HFFc6 (cell line): ENCODE measurements at places on chromosomes 11 and 22. TPM values are rescaled to one million over a fixed set of nuclear protein-coding genes. Genes with fewer than 3 reads are reported as not detected.
A peak's percentile ranks its signal among the peaks of the same experiment; 100 is the strongest.

GRCh38 chr22:48500471-48501230 lies 1327.0 kb downstream of the BRD1 start:
- H3K36me3 ChIP-seq, result no peaks in the 10 kb centered on the region
- H3K4me3 ChIP-seq, result no peak overlapping the region
- no peak for DNase-seq
- peaks cover 12% of the 10 kb centered on the region for H3K27me3 ChIP-seq
- no peaks in the 10 kb centered on the region for H3K4me1 ChIP-seq
- H3K27ac ChIP-seq, result no peak overlapping the region

GRCh38 chr11:68206211-68206610 lies 6.9 kb downstream of the KMT5B start:
- peaks cover 39% of the 10 kb centered on the region for H3K4me1 ChIP-seq
- H3K36me3 ChIP-seq, result no peaks in the 10 kb centered on the region
- no peaks in the 10 kb centered on the region for H3K27me3 ChIP-seq
- no peak overlapping the region for H3K4me3 ChIP-seq
- no peak overlapping the region for H3K27ac ChIP-seq

DNA sequence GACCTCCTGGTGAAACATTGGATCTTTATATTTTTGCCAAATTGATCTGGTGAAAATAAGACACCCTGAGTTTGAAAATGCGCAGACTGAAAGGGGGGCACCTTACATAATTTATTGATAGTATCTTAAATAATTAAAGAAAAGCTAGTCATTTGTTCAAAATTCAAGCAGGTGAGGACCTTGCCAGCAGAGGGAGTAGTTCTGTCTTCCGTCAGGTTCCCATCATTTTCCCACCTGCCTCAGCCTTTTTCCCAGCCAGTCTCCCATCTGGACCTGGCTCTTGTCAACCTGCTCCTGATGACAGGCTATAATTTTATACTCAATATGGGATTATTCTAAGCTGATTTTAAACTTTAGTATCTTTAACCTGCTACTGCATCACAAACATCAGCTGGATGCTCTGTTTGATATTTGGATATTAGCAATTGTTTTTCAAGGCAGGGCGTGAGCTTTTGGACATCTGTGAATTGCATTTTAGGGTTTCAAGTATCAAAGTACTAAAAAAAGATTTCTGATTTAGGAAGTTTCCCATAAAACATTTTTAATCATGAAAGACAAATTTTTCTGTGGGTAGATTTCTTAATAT lies 132.0 kb downstream of the ELP4 start:
- H3K27me3 ChIP-seq, result no peaks in the 10 kb centered on the region
- no peak overlapping the region for H3K27ac ChIP-seq
- DNase-seq, result peak; percentile 11
- H3K4me1 ChIP-seq, result peaks cover 27% of the 10 kb centered on the region
- H3K4me3 ChIP-seq, result no peak overlapping the region

- DNase-seq, result no peak
- H3K4me3 ChIP-seq, result no peak overlapping the region
- H3K4me1 ChIP-seq, result no peaks in the 10 kb centered on the region
- H3K36me3 ChIP-seq, result no peaks in the 10 kb centered on the region
- no peak overlapping the region for H3K27ac ChIP-seq
Measured at GRCh38 chr11:91591021-91591420, 633.6 kb upstream of the FAT3 start.

DNA sequence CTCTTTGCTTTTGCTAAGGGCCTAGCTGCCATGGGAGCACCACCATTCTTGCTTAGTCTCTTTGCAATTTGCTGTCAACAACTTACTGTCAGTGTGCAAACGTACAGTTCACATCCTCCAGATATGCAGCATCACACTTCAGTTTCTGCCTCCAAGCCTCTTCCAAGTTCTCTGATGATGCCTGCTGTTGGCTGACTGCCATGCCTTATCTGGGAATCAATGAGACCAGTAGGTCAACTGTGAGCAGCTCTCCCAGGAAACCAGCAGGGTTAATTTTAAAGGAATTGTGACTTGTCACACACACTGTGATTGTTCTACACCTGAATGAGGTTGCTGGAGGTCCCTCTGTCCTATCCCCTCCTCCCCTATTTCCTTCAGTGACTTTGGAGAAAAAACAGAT lies 56.0 kb downstream of the COPB1 start:
- H3K4me1 ChIP-seq, result peaks cover 69% of the 10 kb centered on the region
- DNase-seq, result peak; percentile 79
- H3K4me3 ChIP-seq, result no peak overlapping the region
- peak overlapping the region; percentile 58 for H3K27ac ChIP-seq
- H3K27me3 ChIP-seq, result peaks cover 4% of the 10 kb centered on the region

- H3K4me3 ChIP-seq, result no peak overlapping the region
- H3K27me3 ChIP-seq, result no peaks in the 10 kb centered on the region
- 0 out of 2 replicates have a peak, but pooled peaks cover 2% of the 10 kb centered on the region for H3K36me3 ChIP-seq
- peak; percentile 23 for DNase-seq
Measured at GRCh38 chr11:103920449-103920848, 116.0 kb upstream of the DDI1 start.

GRCh38 chr22:46764779-46765485 lies 2.5 kb downstream of the TBC1D22A start:
- H3K27ac ChIP-seq, result no peak overlapping the region
- no peak for DNase-seq
- H3K27me3 ChIP-seq, result no peaks in the 10 kb centered on the region; the same call in 1 of the 2 replicates
- H3K4me3 ChIP-seq, result no peak overlapping the region
- peaks cover 50% of the 10 kb centered on the region for H3K4me1 ChIP-seq

GRCh38 chr11:134449713-134450112 lies 37.7 kb upstream of the B3GAT1 start:
- no peaks in the 10 kb centered on the region; the same call in 1 of the 2 replicates for H3K27me3 ChIP-seq
- no peak overlapping the region for H3K27ac ChIP-seq
- H3K4me3 ChIP-seq, result no peak overlapping the region

DNA sequence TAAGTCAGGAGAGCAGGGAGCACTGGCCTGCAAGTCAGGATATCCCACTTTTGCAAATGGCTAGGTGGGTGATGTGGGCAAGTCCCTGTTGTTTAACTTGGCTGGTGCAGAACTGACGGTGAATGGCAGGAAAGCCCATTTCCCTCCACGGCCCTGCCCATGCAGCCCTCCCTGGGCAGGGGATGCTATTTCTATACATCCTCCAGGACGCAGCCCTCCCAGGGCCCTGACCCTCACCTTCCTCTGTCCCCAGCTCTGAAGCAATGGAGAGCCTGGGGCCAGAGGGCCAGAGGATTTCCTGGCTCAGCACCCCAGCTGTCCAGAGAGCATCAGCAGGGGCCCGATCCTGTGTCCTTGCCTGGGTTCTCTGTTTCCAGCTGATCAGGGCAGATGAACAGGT lies 91.3 kb downstream of the TSPAN18 start:
- DNase-seq, result no peak
- H3K27ac ChIP-seq, result no peak overlapping the region
- H3K27me3 ChIP-seq, result peaks cover 27% of the 10 kb centered on the region
- peaks cover 14% of the 10 kb centered on the region for H3K4me1 ChIP-seq
- H3K36me3 ChIP-seq, result peaks cover 9% of the 10 kb centered on the region
- no peak overlapping the region for H3K4me3 ChIP-seq

DNA sequence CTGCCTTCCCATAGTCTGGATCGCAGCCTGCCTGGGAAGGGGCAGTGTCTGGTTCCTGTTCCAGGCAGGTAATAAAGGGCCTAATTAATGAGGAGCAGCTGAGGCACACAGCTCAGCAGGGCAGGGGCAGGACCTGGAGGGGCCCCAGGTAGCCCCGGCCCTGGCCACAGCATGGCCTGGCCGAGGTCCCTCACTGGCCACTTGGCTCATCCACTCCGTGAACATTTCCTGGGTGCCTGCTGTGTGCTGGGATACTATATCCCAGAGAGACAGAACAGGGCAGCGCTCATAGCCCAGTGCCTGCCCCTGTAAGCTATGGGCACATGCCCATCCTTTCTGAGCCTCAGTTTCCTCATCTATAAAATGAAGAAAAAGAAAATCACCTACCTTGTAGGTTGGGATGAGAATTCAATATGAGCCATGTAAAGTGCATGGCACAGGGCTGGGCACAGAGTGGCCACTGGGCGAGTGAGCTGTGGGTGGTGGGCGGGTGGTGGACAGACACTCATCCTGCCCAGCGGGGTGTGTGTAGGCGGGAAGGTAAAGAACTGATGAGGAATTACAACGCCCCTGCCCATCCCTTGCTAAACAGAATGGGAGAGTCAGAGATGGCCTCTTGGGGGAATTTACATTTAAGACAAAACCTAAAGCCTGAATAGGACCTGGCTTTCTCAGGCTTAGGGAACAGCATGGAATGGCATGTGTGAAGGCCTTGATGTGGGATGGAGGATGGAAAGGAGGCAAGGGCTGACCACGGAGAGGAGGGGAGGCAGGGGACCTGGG lies 9.2 kb downstream of the MYRF start:
- peaks cover 2% of the 10 kb centered on the region for H3K4me1 ChIP-seq
- H3K4me3 ChIP-seq, result no peak overlapping the region
- H3K27ac ChIP-seq, result no peak overlapping the region
- peaks cover 18% of the 10 kb centered on the region for H3K27me3 ChIP-seq
- no peaks in the 10 kb centered on the region for H3K36me3 ChIP-seq
- DNase-seq, result no peak

DNA sequence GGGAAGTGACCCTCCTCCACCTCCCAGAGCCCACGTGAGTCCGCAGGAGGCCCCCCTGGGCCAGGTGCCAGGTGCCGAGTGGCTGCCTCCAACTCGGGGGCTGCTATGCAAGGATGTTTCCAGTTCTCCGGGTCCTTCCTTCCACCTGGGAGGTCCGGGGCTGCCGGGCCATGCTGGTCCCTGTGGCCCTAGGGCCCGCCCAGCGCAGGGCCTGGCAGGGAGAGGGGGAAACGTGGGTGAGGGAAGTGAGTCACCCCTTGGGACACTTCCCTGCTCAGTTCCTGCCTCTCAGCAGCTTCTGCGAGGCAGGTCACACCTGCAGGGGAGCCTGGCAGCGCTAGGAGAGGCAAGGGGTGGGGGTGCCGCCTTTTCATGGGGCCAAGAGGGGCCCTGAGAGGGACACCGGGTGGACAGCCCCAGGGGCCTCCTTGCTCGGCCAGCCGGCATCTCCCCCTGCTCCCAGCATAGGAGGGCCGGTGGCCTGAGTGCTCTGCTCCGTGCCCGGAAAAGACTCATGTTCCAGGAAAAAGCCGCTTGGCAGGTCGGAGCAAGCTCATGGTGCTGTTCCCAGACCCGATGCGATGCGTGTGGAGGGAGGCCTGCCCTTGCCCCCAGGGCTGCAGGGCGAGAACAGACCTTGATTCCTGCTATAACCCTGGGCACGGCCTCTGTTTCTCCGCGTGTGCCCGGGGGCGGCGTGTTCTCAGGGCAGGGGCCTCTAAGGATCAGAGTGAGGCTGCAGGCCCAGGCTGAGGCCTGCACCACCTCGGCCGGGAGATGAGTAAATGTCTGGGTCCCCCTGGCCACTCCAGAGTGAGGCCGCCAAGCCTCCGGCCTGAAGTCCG lies 30.3 kb upstream of the WNT7B start:
- H3K36me3 ChIP-seq, result peaks cover 4% of the 10 kb centered on the region
- peak overlapping the region; percentile 41 for H3K4me3 ChIP-seq
- H3K27ac ChIP-seq, result peak overlapping the region; percentile 91

- peaks cover 33% of the 10 kb centered on the region for H3K36me3 ChIP-seq
- H3K27ac ChIP-seq, result peak overlapping the region; percentile 79
- H3K4me3 ChIP-seq, result peak overlapping the region; percentile 40
Measured at GRCh38 chr11:3995949-3996554, 98.5 kb upstream of the RRM1 start.

DNA sequence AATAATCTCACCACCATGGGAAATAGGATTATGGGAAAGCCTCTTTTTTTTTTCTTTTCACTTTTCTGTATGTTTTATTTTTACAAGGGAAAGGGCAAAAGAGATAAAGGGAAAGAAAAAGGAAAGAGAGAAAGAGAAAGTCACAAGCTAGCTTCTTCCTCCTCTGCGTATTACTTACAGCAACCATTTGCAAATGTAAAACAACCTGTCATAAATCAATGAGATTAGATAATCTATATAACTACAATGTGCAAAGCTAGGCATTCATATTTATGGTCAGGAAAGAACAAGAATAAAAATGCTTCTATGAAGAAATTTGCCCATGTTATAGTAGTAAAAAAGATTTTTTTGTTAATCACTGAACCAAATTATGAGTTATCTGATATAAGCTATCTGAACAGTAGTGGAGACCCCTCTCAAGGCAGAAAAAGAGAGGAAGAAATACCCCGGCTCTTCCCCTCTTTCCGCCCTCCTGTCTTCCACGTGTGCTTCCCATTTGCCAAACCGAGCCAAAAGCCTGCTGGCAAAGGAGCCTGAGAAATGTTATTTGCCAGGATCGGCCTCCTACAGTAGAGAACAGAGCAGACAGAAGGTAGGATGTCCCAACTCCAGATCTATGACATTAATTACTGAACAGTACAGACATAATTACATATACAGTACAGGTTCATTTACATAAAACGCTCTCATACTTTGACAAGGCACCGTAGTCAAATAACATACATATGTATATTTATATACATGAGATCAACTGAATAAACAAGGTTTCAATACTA lies 50.2 kb downstream of the ARHGAP32 start:
- H3K27me3 ChIP-seq, result no peaks in the 10 kb centered on the region
- H3K27ac ChIP-seq, result peak overlapping the region; percentile 46
- H3K4me1 ChIP-seq, result peaks cover 47% of the 10 kb centered on the region
- H3K4me3 ChIP-seq, result peak overlapping the region; percentile 39; the same call in 1 of the 2 replicates

GRCh38 chr11:29538339-29539036 lies 478.3 kb downstream of the KCNA4 start:
- H3K27ac ChIP-seq, result no peak overlapping the region
- H3K4me3 ChIP-seq, result no peak overlapping the region
- H3K36me3 ChIP-seq, result no peaks in the 10 kb centered on the region
- DNase-seq, result no peak
- H3K4me1 ChIP-seq, result no peaks in the 10 kb centered on the region
- H3K27me3 ChIP-seq, result no peaks in the 10 kb centered on the region

DNA sequence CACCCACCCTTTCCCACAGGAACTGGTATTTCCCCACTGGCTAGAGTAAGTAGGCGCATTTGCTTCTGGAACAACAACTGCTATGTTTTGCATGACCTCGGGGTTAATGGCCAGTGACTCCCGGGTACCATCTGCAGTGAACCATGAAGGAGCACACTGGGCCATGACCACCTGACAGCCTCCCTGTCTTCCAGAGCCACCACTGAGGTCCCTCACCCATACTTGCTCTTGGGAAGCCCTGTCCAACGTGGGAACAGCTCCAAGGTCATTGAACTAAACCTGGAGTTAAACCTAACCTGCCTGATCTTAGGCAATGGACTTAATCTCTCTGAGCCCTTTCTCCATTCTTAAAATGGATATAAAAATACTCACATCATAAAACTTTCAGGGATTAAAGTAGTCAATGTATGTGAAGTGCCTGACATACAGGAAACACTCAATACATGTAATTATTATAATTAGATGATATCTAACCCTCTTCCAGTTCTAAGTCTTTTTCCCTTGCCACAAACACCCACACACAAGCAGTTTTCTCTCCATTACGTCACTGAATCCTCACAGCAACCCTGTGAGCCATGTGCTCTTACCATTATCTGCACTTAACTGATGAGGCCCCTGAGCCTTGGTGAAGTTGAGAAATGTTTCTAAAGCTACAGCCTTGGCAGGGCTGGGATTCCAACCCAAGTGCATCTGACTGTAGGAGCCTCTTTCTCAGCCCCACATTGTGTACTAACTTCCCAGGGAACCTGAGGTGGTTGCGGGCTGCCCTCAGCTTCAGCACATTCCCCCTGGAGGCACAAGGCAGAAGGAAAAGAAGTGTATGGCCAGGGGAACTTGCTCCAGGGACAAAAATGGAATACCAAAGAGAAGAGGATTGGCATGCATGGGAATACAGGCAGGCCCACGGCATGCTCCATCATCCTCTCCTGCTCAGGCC lies 74.5 kb upstream of the NCAM1 start:
- no peak overlapping the region for H3K27ac ChIP-seq
- no peak overlapping the region for H3K4me3 ChIP-seq
- no peaks in the 10 kb centered on the region for H3K36me3 ChIP-seq

Gene RHOD
- 5.2 to 17.0 TPM (median 11.4 TPM) in 3 replicates for total RNA-seq

Gene POLA2
- 10.1 to 17.7 TPM (median 16.5 TPM) in 3 replicates for total RNA-seq

Gene NRGN
- 3.3 to 6.0 TPM (median 5.8 TPM) in 3 replicates for total RNA-seq

Gene OR8G5
- not detected in 3 replicates for total RNA-seq

Gene SMIM35
- not detected in 3 replicates for total RNA-seq

Gene CYP2D6
- total RNA-seq, result 0.14 to 0.29 TPM (median 0.20 TPM) in 3 replicates
